ENCODE measurements at places on chromosomes 7 and 10.

DNA sequence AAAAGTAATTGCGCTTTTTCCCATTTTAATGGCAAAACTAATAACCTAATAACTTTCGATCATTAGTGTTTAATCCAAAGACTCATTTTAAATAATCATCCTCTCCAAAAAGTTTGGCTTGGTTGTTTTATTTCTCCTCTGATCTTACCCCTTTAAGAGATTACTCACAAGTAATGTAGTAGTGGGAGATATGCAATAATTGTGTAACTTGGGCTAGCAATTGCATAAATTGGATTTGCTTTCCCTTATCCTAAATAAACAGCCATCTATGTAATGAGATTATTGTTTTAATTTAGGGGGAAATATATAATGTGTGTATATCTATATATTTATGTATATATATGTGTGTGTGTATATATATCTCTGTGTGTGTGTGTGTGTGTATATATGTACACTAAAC, 82.5 kb downstream of the RNLS start:
- DNase-seq = no peak

DNA sequence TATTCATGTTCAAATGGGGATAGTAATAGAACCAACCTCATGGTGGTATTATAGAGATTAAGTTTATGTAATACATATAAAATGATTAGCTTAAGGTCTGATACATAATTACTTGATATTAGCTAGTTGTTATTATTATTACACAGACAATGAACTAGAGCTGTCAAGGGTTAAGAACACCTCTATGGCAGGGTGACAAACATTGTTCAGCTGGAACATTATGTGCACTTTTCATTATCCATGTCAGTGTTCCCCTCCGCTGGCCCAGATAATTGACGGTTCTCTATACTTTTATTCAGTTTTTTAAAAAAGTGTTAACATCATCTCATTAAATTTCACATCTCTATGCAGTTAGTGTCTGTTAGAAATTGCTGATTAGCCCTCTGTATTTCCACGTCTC, 142.1 kb downstream of the CDK14 start:
- no peak for DNase-seq

DNA sequence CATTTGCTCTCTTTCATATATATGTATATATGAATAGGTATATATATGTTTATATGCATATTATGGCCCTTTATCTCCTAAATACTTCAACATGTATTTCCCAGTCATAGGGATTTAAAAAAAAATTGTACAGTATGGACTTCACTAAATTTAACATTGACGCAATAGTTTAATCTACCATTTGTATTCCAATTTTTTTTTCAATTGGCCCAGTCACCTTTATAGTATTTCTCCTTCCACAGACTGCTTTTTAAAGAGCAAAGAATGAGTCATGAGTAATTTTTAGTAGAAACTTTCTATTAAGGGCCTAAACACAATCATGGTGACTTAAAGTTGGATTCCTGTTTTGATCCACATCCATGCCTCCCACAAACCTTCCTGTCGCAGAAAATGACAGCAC, 20.5 kb downstream of the CCSER2 start:
- DNase-seq = no peak

DNA sequence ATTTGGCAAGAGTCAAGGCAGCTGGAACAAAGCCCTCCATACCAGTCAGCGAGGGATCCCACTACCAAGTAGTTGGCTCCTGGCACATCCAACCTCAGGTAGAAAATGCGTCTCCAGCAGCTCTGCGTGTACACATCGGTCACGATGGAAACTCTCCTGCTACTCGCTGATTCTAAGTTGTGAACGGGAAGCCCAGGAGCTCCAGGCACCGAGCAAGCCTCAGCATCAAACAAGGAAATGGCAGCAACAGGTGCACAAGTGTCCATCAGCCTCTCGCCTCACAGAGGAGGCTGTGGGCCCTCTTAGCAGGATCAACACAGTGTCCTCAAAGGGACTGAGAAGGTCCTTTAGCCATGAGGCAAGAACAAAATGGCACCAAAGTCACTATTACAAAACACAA, 127.0 kb downstream of the TCERG1L start:
- DNase-seq = no peak

GRCh38 chr10:3094609-3095036, 27.3 kb downstream of the PFKP start:
- no peak for DNase-seq

DNA sequence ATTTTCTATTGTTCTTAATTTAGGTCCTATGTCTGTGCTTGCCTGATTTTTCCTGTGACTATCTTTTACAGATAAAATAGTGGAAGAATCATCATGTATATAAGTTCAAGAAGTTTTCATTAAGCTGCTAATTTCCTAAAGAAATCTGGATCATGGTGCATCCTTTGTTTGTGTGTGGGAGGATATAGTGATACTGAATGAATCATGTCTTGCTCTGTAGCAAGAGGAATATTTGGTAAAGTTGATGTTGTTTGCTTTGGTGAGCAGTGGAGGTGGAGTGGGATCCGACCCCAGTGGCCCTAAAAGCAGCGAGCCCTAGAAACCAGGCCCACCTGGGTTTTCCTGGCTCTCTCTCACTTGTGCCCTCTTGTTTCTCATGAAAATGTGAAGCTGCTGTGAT, 83.7 kb downstream of the CCNY start:
- DNase-seq = no peak

- DNase-seq = no peak
Measured at GRCh38 chr7:143391462-143392404, 10.6 kb downstream of the ZYX start.

DNA sequence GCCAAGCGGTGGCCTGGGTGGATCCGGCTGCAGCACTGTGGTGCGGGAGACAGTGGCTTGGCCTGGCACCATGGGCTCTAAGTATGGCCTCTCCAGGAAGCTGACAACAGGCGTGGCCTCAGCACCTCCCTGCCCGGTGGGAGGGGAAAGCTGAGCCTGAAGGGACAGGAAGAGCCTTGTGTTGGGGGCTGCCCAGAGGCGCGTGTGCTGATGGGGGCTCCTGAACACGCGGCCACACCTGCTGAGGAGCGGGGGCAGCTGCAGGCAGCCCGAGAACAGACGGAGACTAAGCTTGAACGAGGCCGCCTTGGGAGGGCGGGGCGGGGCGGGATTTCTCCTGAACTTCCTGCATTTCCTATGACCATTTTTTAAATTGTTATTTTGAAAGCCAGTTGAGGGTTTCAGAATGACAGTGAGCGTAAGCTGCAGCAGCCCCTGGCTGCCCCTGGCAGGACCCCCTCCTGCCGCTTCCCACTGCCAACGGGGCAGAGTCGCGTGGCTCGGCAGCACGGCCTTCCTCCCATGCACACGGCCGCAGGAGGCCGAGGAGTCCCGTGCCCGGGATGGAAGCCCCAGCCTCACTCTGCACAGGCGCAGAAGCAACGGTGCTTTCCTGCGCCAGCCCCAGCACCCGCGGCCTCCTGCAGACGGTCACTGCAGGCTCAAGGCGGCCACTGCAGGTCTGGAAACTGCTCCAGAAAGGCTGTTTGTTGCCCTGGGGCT, 43.2 kb downstream of the DPYSL4 start:
- DNase-seq = peak; percentile 35

GRCh38 chr7:128017460-128017859, 13.8 kb downstream of the LRRC4 start:
- DNase-seq = no peak
